ENCODE measurements at places on chromosomes 1 and 21.
A peak's percentile ranks its signal among the peaks of the same experiment; 100 is the strongest.

DNA sequence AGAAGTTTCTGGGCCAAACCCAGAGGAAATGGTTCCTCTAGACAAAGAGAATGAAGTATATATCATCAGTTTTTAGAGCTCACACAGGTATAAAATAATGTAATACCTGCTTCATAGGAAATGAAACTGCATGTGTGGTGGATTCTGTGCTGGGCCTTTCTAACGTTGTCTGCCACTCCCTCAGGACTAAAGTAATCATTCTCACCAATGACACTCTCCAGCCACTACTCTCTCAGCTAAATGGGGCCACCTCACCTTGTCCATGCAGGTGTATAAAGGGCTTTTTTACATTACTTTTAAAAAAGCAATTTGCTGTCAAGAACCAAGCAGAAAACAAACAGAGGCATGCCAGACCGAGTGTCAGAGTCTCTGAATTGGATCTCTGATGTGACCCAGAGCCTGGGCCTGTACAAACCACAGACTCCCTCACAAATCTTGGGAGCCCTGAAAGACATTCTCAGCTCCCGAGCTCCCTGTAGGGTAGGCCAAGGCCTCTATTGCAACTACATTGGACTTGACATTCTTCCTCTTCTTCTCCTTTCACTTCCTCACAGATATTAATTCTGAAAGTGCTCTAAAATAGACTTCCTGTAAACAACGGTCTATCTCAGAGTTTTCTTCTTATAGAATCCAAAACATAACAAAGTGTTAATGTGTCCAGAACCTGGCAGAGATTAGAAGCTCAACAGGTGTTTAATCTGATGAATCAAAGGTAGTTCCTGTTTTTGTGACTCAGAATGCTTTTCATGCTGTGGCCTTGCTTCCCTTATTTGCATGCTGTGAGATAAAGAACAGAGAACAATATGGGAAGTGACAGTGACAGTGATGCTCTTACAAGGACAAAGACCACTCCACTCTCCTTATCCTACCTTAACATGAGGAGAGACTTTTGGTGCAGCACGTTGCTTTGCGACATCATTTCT is 8.6 kb downstream of the AIM2 start:
- no peak for DNase-seq

DNA sequence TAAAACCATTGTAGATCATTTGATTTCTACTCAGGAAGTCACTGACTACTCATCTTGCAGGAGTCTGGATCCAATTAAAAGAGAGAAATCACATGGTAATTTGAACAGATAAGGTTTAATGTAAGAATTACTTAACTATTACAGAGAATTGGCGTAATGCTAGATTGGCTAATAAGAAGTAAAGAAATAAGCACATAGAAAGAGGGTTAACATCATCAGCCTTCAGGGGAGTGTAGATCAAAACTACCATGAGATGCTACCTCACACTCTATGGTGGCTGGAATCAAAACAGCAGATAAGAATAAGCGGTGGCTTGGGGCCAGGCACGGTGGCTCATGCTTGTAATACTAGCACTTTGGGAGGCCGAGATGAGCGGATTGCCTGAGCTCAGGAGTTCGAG is 11.7 kb downstream of the ST3GAL3 start:
- no peak for DNase-seq

DNA sequence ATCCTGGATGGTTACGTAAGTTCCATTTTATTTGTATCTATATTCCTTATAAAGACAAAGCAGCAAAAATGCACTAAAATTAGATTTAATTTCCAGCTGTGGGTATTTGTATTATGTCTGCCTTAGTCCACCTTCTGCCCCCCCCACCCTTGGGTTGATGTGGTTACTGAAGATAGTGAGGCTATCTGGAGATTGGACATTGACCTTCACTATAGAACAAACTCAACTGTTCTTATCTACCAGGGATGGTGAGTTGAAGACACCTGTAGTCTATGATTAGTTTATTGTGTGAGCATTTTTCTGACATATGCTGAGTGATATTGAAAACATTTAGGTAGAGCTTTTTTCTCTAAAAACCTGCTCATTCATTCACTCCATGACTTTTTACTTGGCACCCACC is 122.2 kb downstream of the NFIA start:
- DNase-seq: no peak

DNA sequence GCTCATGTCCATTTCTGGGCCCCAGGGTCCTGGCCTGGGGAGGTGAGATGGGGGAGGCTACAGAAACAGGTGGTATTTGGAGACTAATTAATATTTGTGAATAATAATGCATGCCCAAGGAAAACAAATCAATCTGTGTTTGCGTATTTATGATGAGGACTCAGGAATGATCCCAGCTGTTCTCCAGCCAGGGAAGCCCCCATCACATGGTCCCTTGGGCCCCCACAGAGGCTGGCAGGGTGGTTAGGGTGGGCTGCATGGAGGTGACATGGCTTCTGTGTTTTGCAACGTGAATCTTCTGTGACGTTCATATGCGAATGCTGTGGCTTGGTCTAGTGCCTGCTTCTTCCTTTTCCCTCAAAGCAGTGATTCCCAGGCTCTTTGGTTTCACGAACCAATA is 10.5 kb downstream of the PTPRF start:
- no peak for DNase-seq

- DNase-seq: no peak
Observed at GRCh38 chr1:6447818-6448748, 17.9 kb downstream of the TNFRSF25 start.

- DNase-seq: no peak
Observed at GRCh38 chr1:185840880-185841279, 106.7 kb downstream of the HMCN1 start.

GRCh38 chr21:39860600-39860999 is 6.6 kb upstream of the PCP4 start:
- DNase-seq: no peak

DNA sequence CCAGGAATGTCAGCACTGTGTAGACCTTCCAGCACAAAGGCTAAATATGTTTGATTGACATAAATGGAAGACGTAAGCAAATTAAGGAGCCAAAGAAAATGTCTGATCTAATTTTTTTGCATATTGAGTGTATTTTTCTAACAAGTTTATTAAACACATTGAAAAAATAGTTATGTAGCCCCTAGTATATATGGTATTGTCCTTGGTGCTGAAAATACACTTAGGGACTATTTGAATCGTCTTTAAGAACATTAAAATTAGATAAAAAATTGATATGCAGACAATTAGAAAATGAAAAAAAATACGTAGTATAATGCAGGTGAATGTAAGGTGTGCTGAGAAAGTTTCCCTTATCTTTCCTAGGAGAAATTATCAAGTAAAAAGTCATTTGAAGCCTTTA is 337.0 kb downstream of the OMA1 start:
- no peak for DNase-seq

DNA sequence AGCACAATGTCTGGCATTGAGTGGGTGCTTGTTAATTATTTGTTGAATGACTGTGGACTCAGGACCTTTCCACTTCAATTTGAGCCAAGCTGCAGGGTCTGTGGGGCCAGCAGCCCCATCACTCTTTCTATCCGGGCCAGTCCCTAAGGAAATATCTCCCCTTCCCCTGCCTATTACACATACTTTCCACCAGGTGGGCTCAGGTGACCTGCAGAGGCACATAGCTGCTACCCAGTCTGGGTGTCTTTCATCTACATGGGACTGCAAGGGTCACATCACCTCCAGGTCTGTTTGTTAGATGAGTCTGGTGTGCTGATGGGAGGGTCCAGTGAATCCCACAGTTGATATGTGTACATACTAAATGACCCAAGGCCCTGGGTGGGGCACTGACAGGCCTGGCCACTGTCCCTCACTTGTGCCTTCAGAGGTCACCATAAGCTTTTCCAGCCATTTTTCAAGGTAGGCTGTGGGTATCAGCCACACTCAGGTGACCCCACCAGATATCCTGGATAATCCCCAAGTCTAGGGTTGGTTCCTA is 59.5 kb upstream of the KDM4A start:
- DNase-seq: no peak

DNA sequence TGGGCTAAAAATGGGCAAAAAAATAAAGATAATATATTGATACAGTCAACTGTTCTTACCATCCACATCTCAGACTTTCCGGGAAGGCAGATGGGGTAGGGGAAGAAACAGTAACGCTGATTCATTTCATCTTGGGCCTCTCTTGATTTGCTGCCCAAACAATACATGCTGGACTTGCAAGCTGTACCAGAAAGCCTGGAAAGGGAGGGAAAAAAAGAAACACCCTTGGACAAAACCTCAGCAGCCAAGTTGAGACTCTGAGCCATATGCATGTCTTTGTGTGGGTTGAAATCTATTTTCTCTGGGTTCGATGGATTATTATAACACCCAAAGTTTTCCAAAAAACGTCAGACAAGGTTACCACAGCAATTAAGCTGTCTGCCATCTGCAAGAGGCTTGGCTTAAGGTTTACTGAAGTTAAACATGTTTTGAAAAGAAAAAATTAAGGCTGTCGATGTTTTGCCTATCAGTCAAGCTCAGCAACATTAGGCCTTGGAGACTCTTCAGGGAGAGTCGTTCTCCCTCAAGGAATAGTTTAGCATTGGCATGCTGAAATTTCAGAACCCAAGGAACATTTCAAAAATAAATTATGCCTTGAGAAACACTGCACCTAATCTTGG is 71.2 kb downstream of the PSMG1 start:
- no peak for DNase-seq

DNA sequence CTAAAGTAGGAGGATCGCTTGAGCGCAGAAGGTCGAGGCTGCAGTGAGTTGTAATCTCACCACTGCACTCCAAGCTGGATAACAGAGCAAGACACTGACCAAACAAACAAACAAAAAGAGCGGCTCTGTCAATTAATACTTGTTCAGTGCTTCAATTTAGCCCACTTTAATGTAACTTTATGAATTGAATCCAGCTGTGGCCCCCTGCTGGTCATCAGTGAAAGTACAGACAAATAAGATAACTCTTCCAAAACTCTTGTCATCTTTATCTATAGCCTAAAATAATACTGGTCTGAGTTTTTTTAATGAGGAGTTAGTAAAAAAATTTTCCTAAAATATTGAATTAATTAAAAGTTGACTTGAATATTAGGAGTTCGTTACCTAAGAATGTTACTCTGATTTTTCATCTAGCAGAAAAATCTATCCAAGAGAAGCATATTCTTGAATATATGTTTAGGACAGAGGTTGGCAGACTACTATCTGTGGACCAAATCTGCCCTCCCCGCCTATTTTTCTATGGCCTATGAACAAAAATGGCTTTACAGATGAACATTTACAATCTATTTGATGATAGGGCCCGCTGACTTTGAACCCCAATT is 26.1 kb downstream of the ATP5PF start:
- DNase-seq: peak; percentile 55

DNA sequence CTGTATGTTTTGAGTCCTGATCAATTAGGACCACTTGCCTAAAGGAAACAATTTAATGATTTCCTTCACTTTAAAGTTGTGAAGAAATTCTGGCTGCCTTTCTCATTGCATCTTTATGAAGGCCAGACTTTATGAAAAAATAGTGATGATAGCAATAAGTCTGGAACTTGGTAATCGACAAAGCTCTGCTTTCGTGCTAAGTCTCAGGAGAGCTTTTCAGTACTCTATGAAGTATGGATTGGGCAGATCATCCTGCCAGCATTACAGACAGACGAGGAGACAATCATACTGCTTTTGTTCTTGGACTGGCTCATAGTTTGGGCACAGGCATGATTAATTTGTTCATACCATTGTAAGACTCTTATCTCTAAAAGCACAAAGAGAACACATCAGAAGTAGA is 45.5 kb upstream of the KCNJ15 start:
- DNase-seq: no peak

GRCh38 chr1:226675715-226676357 is 63.2 kb downstream of the ITPKB start:
- no peak for DNase-seq

DNA sequence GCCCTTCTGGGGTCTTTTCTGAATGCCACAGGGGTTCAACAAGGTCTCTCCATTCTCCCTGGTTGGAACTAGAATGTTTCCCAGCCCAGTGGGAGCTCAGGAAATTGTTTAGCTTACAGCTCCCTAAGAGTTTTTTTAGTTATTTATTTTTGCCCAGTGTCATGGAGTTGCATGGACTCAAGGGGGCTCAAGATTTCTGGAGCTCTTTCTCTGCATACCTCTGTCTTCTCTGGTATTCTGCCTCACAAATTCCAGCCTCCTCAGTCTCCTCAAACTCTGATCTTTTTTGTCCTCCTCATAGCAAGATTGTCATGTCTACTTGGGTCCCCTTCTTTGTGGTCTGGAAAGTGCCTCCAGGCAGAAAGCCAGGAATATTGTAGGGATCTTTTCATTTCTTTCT is 15.9 kb upstream of the PPP2R5A start:
- DNase-seq: no peak

DNA sequence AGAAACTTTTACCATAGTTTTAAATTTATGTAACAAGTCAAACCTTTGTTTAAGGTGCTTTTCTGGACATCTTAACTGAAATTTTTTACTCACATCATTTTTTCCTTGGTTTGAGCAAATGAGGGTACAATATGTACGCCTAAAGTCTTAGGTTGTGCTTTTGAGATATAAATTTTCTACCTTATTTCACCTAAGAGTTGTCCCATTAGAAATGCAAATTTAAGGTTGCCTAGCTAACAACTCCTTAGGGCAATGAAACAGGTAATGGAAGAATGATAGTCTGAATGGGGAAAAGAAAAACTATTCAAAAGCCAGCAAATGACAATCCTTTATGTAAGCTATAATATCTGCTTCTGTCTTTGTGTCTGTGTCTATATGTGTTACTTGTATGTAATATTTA is 19.6 kb downstream of the NRDC start:
- DNase-seq: no peak

- DNase-seq: peak; percentile 7
Observed at GRCh38 chr1:19973616-19974015, 5.8 kb downstream of the PLA2G2A start.

DNA sequence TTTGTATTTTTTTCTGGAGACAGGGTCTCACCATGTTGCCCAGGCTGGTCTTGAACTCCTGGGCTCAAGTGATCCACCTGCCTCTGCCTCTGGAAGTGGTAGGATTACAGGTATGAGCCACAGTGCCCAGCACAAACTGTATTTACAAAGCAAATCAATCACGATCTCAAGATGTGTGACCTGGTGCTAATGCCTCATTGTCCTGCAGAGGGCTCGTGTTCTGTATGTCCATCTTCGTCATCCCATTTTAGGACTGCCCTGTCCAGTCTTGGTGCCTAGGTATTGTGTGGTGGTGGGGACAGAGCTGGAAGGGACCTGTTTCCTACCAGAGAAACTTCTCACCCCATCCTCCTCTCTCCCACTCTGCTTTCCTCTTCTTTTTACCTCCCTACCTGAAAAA is 20.2 kb downstream of the PROK1 start:
- no peak for DNase-seq

DNA sequence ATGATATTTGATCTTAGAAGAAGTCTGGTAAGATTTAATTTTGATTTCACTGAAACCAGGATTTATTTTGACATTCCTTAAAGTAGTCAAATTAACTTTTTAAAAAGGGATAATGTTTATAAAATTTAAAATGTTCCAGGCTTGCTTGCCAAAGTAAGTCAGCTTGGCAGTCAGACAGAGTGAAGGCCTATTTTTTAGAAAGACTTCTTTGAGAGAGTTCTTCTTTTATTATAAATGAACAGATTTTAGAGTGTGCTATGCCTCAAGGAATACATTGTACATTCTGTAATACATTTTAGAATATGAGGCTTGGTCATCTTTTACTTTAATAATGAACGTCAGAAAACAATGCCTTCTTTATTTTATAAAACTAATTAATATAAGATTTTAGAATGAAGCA is 138.7 kb downstream of the DISP1 start:
- no peak for DNase-seq
